ENCODE measurements at places on chromosomes 12 and 14.

GRCh38 chr14:73266317-73266716, 29.0 kb downstream of the PAPLN start:
- no peak for DNase-seq

GRCh38 chr14:32986791-32987540, 48.3 kb downstream of the NPAS3 start:
- DNase-seq, result no peak

DNA sequence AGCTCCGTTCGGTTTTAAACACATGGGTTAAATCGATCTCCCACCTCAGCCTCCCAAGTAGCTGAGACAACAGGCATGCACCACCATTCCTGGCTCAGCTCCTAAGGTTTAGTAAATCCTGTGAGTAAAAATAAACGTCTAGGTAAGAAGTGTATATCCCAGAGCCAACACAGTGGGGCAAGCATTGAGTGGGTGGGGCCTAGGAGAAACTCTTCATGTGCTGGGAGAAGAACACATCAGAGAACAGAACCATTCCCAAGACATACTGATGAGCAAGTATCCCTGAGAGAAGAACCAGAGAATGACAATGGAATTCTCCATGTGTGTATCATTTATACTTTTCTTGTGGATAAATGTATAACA, 86.3 kb downstream of the SEC23A start:
- DNase-seq, result no peak

- no peak for DNase-seq
Measured at GRCh38 chr12:49092816-49093406, 1.7 kb downstream of the DHH start.

GRCh38 chr14:70067810-70068209, 120.9 kb downstream of the SLC8A3 start:
- DNase-seq, result no peak

- no peak for DNase-seq
Measured at GRCh38 chr14:74568911-74569310, 43.1 kb downstream of the LTBP2 start.

- DNase-seq, result no peak
Measured at GRCh38 chr14:99158646-99159165, 113.3 kb downstream of the BCL11B start.

- DNase-seq, result no peak
Measured at GRCh38 chr12:62520361-62520760, 53.7 kb downstream of the MON2 start.

- DNase-seq, result no peak
Measured at GRCh38 chr14:38948171-38948570, 154.9 kb downstream of the SEC23A start.

GRCh38 chr12:89833337-89834252, 125.0 kb upstream of the ATP2B1 start:
- no peak for DNase-seq

DNA sequence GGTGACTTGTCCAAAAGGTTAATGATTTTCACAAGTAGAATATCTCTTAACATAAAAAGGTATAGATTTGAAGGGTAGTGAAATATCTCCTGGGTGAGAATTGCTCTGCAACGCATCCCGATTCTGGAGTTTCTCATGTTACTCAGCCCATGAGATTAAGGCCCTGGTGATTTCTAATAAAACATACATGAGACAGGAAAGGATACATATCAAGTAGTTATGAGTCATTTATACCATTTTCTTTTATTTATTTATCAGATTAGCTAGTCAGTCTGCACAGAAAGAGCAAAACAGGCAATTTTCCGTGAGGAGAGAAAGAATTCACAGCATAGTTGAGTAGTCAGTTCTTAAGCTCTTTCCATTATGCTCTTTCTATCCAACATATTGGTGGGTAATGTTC, 535.6 kb upstream of the ATP2B1 start:
- DNase-seq, result no peak

DNA sequence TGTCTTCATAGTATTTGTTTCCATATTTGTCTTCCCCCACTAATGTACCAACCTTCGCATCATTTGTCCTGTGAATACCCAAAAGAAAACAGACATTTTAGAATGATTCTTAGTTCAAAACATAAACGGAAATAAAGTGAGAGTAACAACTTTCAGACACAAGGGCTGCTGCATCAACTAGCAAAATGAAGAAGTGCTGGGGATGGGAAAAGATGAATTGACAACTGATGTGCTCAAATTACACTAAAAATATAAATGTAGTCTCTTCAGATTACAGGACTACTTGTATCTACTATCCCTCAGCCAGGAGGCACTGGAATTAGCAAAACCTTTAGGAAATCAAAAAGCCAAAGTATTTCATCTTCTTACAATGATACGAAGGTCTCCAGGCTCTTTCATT, 743 bp downstream of the NDUFA12 start:
- DNase-seq, result no peak

DNA sequence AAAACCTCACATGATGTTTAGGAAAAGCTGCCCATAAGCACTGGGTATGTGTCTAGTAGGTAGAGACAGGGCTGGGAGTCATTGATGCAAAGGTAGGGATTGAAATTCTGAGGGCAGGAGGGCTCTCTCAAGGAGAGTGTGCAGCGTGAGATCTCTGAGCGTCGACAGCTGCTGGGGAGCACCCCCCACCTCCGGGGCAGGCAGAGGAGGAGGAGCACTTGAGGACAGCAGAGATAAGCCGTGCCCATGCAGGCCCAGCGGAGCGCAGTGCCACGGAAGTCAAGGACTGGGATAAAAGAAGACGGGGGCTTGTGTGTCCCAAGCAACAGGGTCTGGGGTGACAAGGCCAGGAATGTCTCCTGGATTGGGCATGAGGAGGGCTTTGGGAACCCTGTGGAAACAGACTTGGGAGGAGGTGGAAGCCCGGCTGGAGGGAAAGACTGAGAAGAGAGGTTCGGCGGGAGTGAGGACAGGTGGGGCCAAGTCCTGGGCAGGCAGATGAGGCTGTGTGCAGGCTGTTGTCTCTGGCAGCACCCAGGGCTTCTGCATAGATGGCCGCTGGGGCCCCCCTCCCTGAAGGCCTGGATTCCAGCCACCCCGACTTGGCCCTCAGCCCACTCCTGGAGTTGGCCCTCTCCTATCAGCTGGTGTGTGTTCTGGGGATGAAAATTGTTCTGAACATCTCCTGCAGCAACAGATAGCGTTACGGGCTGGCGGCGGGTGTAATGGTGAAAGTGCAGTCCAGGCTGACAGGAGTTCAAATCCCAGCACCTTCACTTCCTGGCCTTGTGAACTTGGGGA, 1.9 kb downstream of the CACNA2D4 start:
- DNase-seq, result peak; percentile 87

DNA sequence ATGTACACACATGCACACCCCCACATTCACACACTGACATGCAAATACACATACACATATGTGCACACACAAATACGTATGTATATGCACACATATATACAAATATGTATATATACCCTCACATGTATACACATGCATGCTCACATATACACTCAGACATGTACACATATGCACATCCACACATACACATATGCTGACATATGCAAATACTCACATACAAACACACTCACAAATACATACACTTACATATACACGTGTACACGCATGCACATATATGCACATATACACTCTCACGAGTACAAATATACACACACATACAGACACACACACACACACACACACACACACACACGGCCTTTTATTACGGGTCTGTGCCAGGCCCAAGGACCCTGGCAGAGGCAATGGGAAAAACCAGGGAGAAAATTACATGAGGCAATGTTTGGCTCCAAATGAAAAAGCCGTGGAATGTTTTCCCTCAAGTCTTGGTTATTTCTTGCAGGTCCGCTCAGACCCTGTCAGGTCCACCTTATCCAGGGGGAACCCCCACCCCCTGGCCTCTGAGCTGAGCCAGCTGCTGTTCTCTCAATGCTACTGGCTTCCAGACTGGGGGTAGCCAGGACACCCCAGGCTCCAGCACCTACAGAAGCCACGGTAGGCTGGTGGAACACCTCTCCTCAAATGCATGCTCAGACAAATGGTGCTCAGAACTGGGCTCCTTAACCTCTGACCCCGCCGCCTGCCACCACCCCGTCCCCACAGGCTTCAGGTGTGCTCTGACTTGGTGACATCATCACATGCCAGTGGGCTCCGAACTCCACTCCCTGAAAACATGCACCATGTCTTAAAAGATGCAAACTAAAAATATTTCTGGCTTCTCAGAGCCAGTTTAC, 54.7 kb downstream of the BCL11B start:
- DNase-seq, result no peak

DNA sequence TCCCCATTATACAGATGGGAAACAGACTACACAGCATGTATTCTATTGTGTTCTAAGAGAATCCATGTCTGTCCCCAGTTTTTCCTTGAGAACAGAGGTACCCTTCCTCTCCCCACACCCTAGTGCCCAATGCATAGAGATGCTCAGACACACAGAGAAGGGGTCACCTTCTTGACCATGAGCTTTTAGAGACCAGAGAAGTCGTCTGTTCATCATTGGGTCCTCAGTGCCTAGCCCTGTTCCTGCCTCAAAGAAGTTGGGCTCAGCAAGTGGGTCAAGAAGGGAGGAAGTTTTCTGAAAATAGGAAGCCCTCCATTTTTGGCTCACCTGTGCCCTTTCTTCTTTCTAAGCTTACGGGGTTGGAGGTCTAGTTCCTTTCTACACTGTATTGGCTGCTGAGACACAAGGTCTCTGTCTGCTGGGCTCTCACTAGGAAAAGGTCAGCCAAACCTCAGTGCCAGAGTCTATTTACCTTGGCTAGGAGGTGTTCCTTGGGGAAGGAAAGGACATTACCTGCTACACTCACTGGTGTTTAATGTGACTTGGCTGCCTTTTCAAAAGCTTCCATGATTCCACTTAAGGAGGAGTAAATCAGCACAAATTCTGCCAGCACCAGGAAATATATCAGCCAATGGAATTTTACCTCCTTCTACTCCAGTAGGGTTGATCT, 198.5 kb upstream of the PWP1 start:
- DNase-seq, result no peak

DNA sequence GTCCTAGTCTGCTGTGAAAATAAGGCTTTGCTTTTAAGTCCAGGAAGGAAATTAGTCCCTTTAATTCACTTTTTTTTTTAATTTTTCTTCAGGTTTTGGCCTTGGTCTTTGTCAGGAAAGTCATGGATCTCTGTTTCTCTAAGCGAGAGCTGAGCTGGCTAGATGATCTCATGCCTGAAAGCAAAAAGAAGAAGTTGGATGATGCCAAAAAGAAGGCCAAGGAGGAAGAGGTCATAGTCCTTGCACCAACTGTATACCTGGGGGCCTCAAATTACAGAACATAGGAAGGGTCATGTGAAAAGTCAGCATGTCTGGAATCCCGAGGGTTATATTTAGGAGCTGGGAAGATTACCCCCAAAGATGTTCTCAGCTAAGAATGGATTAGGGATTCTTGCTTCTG, 72.3 kb downstream of the SLC4A8 start:
- no peak for DNase-seq

GRCh38 chr12:27652174-27652763, 44.0 kb upstream of the REP15 start:
- DNase-seq, result peak; percentile 27

- DNase-seq, result no peak
Measured at GRCh38 chr14:50719911-50720759, 52.0 kb upstream of the SAV1 start.

GRCh38 chr14:35229792-35230089, 62.4 kb upstream of the PSMA6 start:
- no peak for DNase-seq

- DNase-seq, result no peak
Measured at GRCh38 chr12:18975933-18976332, 153.6 kb upstream of the PLEKHA5 start.

DNA sequence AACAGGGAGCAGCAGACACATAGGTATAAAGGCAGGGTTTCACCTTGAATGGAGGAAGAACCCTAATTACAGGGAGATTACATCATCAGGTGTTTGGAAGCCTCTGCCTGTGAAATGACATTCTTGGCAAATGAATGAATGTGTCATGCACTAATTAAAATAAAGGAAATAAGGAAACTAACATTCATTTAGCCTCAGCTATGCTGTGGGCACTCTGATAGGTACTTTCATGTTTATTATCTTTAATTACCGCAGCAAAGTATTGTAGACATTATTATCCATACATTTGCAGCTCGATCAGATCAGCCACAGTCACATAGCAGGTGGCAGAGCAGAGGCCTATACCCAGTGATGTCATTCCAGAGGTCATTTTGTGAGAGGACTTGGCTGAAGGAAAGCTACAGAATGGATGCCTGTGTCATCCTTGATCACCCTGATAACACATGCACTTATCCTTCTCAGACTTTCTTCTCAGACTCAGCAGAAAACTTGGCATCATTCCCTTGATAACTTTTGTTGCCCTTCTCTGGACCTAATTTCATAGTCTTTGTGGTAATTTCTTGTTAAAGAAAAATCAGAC, 18.4 kb downstream of the ZNF664 start:
- no peak for DNase-seq

- DNase-seq, result no peak
Measured at GRCh38 chr12:1820191-1820895, at the start of gene LRTM2. TSS of gene LRTM2 (plus strand) at chr12:1820565. CDS start at chr12:1828149, 7,584 bp downstream.

- DNase-seq, result peak; percentile 97
Measured at GRCh38 chr14:51337520-51337919, 97.5 kb downstream of the TMX1 start.

GRCh38 chr12:114404926-114405518, 922 bp downstream of the TBX5 start:
- no peak for DNase-seq

GRCh38 chr12:81360916-81361315, 283.0 kb downstream of the ACSS3 start:
- DNase-seq, result no peak

DNA sequence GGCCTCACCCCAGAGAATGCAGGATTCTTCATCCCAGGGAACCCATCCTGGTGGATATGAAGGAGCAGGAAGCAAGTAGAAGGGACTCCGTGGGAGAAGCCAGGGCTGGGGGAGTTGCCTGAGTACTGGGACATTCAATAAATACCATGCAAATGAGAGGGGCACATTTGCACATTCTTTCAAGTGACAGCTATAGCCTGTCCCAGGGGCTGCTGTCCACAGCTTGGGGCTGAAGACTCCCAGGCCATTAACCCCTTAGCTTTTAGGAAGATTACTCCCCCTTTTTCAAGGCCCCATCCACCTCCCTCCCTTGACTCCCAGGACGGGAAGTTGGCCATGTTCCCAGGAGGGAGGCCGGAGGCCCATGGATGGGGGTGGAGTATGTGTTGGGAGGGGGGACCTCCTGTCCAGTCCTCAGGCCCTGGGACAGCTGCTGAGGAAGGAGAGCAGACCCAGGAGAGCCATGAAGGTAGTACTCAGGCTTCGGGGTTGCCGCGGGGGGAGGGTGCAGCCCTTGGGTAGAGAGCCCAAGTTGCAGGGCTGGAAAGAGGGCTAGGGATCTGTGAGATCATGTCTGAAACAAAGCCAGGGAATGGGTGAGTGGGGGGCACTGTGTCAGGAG, 974 bp upstream of the TNS2 start:
- no peak for DNase-seq

DNA sequence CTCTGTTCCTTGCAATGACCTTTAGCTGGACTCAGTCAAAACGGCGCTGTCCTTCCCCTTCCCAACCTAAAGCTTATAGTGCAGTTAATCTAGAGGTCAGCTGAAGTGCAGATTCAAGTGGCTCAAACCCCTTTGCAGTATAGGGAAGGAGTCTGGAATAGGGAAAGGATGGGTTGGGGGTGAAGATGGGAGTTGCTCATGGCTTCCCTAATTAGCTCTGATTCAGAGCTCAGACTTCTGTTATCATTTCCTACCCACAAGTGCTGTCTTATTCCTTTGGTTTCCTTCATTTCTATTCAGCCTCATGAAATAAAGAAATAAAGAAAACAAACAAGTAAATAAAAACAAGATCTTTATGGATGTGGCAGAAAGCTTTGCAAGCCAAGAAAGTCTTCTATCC, 264.0 kb upstream of the HMGA2 start:
- no peak for DNase-seq

Measured in NCI-H446 treated with DMSO at 0.1 percent for 48 hours (cell line).